Astrocyte of the spinal cord (primary cell): ENCODE measurements at places on chromosomes 5 and 9.
A peak's percentile ranks its signal among the peaks of the same experiment; 100 is the strongest.

DNA sequence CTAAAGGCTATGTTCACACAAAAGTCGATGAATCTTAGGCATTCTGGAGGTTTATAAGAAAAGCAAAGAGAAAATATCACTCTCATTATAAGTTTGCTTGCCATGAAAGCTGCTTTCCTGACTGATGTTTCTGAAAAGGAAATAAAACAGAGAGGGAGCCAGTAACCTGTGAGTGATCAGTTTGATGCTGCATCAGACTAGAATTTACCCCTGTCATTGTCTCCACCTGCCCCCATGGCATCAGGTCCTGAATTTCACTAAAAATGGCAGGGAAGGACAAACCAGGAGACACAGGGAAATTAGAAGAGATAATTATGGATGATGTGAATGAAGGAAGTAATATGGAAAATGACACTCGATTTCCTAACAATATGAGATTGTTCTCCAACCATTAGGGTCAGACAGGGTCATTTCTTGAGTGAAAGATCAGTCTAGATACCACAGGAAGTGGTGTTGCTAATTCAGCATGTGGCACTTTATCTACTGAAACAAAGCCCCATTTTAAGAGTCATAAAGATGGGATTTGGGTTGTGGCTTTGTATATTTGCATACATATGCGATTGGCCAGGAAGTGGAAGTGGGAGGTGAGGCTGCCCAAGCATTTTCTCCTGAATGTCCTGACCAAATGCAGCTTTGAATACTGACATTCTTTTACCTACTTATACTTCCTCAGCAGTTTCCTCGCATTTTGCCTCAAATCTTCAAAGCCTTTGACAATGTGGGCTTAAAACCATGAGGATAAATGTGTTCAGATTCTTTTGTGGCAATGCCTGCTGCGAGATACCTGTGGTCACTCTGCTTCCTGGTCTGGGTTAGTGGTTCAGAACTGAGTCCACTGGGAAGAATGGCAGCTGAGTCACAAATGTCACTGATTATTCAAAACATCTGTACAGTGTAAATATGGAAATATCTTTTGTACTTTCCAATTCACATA, 29.7 kb downstream of the MEGF10 start:
- DNase-seq = peak; percentile 69

GRCh38 chr9:136093346-136093986, 1.6 kb downstream of the NACC2 start:
- no peak for DNase-seq

DNA sequence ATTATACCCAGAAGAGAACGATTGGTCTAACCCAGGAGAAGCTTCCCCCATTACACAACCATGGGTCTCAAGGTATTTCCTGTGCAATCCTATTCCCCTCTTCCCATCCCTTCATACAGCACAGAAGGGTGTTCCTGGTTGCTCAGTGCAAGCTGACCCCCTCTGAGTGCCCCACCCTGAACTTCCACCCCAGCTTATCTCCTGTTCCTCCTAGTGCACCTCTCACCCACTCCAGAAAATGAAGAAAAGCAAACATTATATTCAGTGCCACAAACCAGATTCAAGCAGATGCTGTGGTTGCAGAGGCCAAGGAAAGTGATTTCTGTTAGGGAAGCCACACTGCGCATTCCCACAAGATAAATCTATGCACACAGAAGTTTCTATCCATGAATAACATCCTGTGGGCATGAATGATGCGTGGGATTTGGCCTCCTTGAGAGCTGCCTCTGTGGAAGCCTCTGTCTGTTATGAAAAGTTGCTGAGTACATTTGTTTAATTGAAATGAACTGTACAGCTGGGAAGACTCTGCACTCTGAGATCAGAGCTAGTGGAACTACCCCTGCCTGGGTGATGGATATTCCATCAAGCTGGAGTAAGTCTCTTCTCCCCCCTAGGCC, 2.2 kb upstream of the OR2S2 start:
- peak; percentile 53 for DNase-seq

DNA sequence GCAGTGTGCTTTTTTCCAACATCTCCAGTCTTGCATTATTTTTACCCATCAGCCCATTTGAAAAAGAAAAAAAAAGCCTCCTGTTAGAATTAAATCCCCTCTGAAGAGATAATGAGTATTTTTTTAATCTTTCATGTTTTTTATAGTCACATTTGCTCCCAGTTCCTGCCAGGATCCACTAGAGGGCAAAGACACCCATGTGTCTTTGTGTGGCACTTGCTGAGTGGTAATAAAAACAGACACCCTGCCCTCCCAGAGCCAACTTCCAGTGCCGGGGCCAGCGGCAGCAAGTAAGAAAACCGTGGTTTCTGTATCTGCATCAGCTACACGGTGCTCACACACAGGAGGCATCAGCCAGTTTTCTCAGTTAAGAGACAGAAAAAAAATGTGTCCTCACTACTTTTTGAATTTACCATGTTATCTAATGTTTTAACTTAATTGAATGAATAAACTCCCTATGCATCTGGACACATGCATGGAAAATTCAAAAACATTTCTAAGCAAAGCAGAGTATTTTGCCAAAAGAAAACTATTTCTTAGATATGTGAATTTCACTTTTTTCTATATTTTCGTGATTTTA, 70.2 kb upstream of the PLEKHG4B start:
- DNase-seq = peak; percentile 9

DNA sequence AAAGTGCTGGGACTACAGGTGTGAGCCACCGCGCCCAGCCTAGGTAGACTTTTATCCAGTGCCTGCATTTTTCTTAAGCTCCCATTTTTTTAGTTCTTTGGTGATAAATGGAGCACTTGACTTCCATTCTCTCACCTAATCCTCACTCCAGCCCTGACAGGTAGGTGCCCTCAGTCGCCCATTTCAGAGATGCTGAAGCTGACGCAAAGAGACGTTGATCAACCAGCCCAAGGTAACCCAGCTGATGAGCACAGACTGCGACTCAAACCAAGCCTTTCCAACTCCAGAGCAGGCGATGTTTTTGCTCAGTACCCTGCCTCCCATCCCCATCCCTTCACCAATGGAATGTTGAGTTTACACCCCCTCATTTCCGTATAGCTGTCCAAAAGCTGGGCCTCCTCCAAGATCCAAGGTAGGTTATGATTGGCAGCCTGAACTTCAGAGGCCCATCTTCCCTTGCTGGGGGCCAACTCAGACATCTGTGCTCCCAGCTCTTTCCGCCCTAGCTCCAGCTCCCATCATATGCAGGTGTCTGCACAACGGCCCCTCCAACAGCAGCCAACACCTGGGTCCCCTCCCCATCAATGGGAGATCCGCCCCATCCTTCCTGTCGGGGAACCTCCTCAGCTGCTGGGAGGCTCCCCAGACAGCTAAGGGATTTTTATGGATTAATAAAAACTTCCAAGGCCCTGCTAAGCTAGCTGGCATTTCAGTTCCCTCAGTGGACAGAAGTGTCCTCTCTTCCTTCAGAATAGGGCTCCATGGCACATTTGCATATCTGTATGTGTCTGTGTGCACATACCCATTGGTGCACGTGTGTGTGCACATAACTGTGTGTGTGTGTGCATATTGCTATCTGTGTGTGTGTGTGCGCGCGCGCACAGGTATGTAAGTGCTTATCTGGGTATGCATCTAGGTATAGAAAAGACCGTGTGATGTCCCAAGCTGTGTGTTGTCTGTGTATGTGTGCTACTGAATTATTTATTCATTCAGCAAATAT, 39.3 kb upstream of the VDAC1 start:
- DNase-seq = no peak

- DNase-seq = no peak
These were observed 152.3 kb downstream of the TSSK1B start for GRCh38 chr5:113282472-113282871.

GRCh38 chr9:4334410-4334813, 34.5 kb upstream of the GLIS3 start:
- DNase-seq = peak; percentile 34

- DNase-seq = no peak
These were observed 39.2 kb downstream of the RCL1 start for GRCh38 chr9:4831944-4832343.

GRCh38 chr9:87712801-87713277, 13.1 kb upstream of the CTSL start:
- no peak for DNase-seq

DNA sequence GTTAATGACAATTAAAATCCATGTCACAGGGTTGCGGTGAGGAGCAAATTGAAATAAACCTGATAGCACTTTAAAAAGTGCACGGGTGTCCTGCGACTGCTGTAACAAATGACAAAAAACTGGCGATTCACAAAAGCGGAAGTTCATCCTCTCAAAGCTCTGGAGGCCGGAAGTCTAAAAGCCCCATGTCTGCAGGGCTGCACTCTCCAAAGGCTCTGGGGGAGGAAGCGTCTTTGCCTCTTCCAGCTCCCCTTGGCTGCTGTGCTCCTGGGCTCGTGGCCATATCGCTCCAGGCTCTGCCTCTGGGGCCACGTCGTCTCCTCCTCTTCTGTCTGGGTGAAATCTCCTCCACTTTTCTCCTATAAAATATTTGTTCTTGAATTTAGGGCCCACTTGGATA, 273.9 kb upstream of the IRX2 start:
- no peak for DNase-seq

DNA sequence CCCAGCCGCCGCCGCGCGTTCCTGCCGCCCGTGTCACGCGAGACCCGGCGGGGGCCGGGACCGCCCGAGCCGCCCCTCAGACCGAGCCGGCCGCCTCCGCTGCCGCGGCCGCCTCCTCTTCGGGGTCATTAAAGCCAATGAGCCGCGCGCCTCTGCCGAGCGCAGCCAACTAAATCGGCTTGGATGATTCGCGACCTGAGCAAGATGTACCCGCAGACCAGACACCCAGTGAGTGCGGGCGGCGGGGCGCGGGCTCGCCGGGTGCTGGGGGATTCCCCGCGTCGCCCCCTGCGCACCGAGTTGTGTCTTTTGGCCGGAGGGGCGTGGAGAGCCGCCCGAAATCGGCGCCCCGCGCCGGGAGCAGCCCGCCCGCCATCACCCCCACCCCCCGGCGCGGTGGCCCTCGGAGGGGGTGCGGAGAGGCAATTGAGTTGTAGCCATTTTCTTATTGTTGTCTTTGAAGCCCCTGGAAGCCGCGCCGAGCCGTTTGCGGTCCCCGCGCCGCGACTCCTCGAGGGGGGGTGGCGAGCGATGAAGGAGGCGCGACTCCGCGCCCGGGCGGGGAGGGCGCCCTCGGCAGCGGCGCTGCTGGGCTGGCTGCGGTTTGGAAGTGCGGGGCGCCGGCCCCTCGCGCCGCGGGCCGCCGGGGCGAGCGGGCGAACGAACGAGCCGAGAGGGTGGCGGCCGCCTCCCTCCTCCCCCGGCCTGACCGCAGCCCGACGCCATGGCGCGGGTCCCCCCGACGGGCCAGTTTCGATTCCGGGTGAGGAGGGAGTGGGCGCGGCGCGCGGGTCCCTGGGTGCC, 1.0 kb downstream of the TLE4 start:
- DNase-seq = peak; percentile 54

- DNase-seq = no peak
These were observed 1.8 kb upstream of the WDR31 start for GRCh38 chr9:113341712-113342410.

- DNase-seq = no peak
These were observed 40.0 kb downstream of the DAPK1 start for GRCh38 chr9:87537625-87538024.

- DNase-seq = no peak
These were observed 16.9 kb upstream of the NANS start for GRCh38 chr9:98039607-98040017.

GRCh38 chr9:33524306-33524947, 376 bp downstream of the ANKRD18B start:
- no peak for DNase-seq

DNA sequence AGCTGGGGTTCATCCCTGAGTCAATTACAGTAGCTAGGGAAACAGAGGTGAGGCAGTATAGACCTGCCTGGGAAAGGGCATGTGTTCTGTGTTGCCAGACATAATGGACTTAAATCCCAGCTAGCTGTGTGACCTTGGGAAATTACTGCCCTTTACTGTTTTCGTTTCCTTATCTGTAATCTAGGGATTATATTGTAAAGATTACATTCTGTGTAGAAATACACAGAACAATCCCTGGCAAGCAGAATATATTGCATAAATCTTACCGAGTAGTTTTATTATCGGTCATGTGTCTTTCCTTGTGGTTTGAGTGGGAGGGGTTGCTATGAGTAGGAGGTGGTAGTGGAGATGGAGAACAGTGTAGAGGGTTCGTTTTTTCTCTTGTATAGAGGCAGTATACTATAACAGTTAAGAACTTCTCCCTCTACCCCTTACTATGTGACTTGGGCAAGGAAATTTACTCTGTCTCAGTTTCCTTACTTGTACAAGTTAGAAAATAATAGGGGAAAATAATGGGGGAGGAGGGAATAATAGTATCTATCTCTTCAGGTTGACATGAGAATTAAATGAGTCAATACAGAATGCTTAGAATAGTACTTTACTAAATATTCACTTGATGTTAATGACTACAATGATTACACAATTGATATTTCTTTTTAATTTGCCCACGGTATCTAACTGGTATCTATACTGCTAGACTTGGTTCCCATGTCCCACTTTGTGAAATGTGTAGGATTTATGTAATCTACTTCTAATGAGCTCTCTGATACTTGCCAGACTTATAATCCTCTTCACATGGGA, 7.1 kb upstream of the DMXL1 start:
- DNase-seq = no peak

DNA sequence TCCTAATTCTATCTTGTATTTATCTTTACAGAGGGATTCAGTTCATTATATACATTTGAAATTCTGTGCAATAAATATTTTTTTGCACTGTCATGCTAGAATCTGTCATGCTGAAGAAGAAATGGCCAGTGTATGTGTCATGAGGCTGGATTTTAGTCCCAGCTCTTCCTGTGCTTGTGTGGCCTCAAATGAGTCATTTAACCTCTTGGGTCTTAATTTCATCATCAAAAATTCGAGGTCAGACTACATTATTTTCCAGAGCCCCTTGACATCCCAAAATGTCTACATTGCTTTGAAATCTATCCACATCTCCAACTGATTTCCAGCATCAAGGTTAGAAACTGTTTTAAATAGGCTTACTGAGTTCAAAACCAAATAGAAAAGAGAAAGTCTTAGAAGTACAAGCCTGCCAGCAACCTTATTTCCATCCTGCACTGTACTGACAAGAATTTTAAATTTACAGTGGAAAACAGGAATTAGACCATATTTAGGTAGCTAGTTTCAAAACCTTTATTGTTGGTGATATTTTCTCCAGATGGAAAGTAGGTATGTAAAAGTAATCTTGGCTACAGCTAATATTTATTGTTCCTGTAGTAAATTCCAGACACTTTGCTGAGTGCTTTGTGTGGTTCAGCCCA, 96.7 kb upstream of the MAMDC2 start:
- DNase-seq = peak; percentile 88

- DNase-seq = no peak
These were observed 20.1 kb downstream of the SREK1 start for GRCh38 chr5:66164044-66164790.

DNA sequence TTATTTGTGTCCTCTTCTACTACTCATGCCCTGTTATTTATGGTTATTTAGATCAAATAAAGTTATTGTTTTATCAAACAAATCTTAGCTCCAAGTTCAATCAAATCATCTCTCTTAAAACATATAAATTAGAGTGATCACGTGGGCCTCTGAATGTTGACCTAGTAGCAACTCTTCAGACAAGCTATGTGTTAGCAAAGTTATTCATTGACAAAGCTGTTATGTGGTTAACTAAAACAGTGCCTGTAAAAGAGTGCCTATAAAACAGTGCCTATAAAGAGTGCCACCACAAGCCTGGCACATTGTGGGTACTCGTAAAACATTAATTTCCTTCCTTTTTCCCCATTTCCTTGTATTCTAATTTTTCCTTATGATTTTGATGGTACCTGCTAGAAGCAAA, 421.9 kb downstream of the HCN1 start:
- no peak for DNase-seq

GRCh38 chr5:7385681-7386080, 10.3 kb upstream of the ADCY2 start:
- DNase-seq = no peak
